ENCODE measurements at places on chromosomes 5 and 9.

- DNase-seq = no peak
Observed at GRCh38 chr9:5622016-5622415, 6.9 kb upstream of the RIC1 start.

DNA sequence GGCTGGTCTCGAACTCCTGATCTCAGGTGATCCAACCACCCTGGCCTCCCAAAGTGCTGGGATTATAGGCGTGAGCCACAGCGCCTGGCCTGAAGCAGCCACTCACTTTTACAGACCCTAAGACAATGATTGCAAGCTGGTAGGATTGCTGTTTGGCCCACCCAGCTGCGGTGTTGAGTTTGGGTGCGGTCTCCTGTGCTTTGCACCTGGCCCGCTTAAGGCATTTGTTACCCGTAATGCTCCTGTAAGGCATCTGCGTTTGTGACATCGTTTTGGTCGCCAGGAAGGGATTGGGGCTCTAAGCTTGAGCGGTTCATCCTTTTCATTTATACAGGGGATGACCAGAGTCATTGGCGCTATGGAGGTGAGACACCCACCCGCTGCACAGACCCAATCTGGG, 1.5 kb downstream of the CA9 start:
- DNase-seq = no peak

- DNase-seq = no peak
Observed at GRCh38 chr9:113953531-113953930, 77.4 kb downstream of the ZNF618 start.

DNA sequence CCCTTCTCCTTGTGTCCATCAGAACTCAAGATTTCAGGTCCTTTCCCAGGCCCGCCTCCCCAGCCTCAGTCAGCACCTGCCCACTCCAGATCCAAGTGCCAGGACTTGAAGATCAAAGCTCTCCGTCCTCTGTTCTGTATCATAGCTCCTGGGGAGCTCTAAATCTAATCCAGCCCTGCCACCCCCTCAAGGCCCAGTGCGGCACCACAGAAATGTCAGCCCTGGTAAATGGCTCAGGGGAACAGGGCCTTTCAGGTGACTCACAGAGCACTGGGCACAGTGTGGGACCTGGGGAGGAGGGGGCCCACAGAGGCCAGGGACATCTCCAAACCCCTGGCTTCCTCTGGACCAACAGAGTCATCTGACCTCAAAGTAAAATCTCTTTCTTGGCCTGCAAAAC, 6.0 kb downstream of the CSF2 start:
- no peak for DNase-seq

DNA sequence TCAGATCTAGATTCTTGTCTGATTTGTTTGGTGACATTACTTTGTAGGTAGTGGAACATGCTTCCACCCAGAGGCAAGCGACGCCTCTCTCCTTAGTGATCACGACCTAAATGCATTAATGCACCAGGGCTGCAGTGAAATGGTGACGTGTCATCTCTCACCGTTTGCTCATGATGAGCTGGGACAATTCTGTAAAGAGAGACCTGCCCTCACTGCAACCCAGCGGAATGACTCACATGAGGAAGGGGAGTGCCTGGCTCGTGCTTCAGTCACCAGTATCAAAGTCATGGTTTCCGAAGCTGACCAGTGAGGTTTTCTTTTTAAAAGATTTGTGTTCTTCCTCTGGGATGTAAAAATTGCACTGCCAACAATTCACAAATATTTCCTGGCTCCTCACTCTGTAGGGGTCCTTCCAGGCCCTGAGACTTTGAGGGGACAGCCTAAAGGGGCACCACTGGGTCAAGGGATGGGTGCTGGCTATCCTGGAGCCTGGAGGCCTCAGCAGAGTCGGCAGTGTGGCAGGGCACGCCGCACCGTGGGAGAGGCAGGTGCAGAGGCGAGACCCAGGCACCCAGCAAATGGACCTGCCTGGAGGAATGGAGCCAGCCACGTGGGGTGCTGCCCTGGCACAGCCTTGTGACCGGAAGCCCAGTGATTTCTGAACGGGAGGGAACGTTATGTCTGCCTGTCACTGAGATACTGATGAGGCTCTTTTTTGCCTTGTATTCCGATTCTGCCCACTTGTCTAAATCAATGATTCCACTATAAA, 17.3 kb downstream of the QSOX2 start:
- DNase-seq = no peak
